Heart left ventricle (tissue), 16 donors: ENCODE measurements at places on chromosomes 5 and 9.
A peak's percentile ranks its signal among the peaks of the same experiment; 100 is the strongest.

DNA sequence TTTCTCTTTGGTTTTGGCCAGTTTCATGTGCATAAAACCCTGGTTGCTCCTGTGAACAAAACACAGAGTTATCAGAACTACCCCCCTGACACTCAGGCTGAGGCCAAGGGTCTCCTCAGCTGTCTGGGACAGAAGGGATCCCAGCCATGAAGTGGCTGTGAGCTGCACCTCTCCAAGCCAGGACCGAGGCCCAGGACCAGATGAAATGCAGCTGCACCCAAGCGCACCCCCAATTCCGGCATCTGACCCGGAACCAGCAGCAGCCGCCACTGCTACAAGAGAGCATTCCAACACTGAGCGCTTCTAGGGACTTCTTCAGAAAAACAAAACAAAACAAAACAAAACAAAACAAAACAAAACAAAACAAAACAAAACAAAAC lies 16.0 kb upstream of the SLC25A51 start:
- DNase-seq: no peak

DNA sequence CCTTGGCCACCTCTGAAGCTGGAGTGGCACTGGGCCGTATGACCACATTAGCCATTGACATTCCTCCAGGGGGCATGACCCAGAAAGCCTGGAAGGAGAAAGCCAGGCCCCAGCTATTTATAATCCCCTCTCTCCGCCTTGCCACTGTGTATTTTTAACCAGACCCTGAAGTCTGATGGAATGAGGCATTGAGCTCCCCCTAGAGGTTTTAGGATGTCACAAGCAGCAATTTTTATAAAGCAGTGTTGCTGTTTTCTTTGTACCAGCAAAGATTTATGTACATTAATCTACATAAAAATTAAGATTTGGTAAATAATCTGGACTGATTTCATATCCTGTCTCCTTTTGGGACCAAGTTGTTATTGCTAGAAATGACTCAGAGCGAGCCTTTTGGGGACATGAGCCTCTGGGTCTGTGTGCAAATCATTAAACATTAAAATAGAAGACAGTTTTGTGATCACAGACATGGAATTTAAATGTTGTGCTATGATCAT lies 127.1 kb downstream of the TRIO start:
- DNase-seq: peak; percentile 72

GRCh38 chr9:70947086-70947485 lies 174.3 kb downstream of the TRPM3 start:
- no peak for DNase-seq

- no peak for DNase-seq
Observed at GRCh38 chr5:96065685-96066385, 104.2 kb upstream of the ELL2 start.

- DNase-seq: no peak
Observed at GRCh38 chr5:74145951-74146350, 494.6 kb downstream of the ENC1 start.

GRCh38 chr5:6287176-6287575 lies 91.2 kb downstream of the MED10 start:
- DNase-seq: no peak

- no peak for DNase-seq
Observed at GRCh38 chr9:136678624-136679023, 8.6 kb downstream of the AGPAT2 start.

DNA sequence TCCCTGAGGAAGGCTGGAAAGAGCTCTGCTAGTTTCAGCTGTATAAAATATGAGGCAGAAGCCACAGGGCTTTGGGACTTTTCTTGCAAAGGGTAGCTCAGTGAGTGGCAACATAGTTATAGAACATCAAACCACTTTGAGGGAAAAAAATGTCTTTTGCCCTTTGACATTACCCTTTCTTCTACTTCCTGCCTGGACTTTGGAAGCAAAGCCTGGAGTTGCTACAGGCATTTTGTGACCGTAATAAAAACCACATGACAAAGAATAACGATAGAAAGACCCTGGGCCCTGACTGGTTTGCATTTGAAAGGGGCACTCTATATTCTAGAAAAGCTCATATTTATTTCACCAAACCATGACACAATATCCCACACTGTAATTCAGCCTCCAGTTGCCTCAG lies 440.9 kb downstream of the DIRAS2 start:
- DNase-seq: no peak

GRCh38 chr9:101527066-101527465 lies 6.6 kb upstream of the RNF20 start:
- DNase-seq: no peak

DNA sequence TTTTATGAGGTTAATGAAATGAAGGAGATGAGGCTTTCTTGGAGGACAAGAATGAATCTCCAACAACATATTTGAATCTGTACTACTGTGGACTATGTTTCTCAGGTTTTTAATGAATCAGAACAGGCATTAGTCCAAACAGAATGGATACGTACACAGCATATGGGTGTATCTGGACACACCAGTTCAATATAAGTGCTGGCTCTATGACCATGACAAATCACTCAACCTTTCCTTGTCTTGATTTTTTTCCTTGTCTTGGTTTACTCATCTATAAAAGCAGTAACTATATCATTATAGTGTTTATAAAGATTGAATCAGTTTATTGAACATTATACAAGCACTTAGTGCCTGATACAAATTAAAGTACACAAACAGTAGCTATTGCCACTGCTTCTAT lies 104.1 kb downstream of the AP3B1 start:
- DNase-seq: no peak

GRCh38 chr9:99430301-99430700 lies 208.2 kb downstream of the SEC61B start:
- DNase-seq: no peak

GRCh38 chr5:14156650-14157492 lies 13.7 kb downstream of the TRIO start:
- DNase-seq: peak; percentile 57

GRCh38 chr9:36676778-36677485 lies 104.2 kb downstream of the MELK start:
- no peak for DNase-seq

- DNase-seq: peak; percentile 66
Observed at GRCh38 chr9:35341585-35341984, 148.3 kb upstream of the RUSC2 start.

- no peak for DNase-seq
Observed at GRCh38 chr5:89267788-89268187, 384.8 kb upstream of the MEF2C start.

- DNase-seq: no peak
Observed at GRCh38 chr9:22154064-22154463, 145.0 kb upstream of the CDKN2B start.

DNA sequence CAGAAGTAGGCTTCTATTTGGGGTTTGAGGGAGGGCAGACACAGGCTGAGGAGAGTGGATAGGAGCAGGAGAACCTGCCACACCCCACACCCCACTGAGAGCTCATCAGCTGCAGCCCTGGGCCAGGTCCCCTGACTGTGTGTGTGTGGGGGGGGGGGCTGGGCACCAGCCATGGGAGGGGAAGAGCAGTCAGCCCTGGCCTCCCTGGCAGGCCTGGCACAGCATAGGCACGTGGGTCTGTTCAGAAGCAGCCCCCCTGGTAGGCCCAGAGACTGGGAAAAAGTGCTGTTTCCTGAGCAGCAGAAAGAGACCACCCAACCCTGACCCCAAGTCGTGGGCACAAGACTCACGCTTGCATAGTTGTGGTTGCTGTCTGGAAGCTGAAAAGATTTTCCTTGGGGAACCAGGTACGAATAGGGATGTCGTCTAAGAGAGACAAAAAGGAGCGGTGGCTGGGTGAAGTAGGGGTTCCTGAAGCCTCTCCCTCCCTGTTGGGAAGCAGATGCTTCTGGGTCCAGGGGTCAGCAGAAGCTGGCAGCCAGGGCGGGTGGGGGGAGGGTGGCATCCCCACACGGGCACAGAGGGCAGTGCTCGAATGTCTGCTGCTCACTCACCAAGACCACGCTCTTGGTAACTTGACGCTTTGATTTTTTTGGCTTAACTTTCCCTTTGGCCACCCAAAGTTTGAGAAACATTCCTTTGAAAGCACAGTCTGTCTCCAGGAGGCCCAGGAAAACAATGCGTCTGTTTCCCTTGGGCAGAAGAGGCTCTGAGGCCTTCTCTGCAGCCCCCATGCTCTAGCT lies 2.9 kb downstream of the NSMF start:
- peak; percentile 61 for DNase-seq

- no peak for DNase-seq
Observed at GRCh38 chr5:180609386-180609785, 18.1 kb upstream of the SCGB3A1 start.
